ENCODE measurements at places on chromosomes 2 and 18.
A peak's percentile ranks its signal among the peaks of the same experiment; 100 is the strongest.

GRCh38 chr2:229342376-229342775 lies 71.3 kb upstream of the PID1 start:
- DNase-seq: peak; percentile 1

DNA sequence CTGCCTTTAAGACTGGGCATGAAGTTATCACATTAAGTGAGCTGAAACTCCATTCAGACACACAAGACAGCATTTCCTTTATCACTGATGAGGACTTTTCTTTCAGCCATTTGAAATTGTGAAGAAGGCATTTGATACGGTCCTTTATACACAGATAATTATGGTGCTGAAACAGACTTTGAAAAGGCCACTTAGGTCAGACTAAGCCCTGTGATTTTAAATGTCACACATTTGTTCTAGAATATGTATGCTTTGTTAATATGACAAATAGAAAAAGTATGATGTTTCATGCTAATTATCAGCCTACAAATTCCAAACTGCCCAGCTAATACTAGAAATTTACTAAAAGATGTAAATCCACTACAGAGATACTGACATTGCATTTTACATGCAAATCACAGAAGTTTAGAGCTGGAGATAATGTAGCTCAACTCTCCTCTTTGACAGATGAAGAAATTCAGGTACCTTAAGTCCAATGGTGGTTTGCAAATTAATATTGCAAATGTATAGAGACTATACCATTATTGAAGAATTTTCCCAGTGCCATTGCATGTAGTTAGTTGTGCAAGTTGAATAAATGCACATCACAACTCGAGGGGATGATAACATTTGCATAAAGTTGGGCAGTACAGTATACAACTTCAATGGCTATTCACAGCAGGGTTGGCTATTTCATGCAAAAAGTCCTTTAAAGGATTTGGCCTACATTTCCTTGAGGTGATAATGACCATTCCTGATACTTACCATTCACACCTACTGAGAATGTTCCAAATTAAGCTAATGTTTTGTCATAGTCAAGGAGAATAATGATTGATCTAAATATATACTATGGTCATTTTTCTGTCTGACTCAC lies 175.2 kb downstream of the UPP2 start:
- no peak for DNase-seq

GRCh38 chr2:47536696-47537095 lies 133.7 kb downstream of the MSH2 start:
- DNase-seq: no peak

- DNase-seq: no peak
Measured at GRCh38 chr2:82839036-82839435, 1620.0 kb downstream of the SUCLG1 start.

- peak; percentile 85 for DNase-seq
Measured at GRCh38 chr2:21256006-21256405, 132.2 kb downstream of the TDRD15 start.

DNA sequence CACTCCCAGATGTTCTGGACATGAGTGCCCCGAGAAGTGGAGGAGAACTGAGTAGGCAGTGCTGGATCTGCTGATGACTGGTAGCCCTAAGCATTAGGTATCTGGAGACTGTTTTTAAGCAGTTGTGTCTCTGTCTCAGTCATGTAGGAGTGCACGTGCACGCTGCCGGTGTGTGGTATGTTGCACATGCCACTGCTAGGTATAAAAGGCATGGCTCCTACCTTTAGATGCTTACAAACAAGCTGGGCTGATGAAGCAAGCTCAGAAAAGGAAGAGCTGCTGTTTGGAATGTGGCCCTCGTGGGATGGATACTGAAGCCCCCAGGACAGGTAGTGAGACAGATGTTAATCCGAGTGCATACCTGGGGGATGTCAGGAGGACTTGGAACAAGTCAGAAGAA lies 49.1 kb downstream of the HK2 start:
- no peak for DNase-seq

DNA sequence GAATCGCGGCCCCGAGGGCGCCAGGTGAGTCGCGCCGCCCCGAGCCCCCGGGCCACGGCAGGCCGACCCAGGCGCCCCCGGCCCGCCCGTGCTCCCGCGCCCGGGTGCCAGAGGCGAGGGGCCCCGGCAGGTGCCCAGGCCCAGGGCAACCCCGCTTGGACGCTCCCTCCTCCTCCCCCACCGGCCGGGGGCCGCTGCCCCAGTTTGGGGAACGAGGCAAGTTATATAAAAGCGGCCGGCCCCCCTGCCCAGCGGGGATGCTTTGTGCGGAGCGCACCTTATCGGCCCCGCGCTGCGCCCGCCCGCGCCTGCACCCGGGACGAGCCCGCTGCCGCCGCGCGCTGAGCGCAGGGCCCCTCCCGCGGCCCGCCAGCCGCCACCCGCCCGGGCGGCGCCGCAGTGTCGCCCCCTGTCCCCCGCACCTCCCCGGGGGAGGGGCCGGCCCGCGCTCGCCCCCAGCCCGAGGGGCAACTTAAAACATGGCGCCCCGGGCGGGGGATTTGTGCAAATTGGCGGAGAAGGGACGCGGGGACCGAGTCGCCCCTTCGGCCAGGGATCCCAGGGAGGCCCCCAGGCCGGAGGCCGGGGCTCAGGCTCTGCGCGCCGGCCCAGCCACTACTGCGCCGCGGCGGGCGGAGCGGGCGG lies 639 bp downstream of the EPB41L3 start:
- DNase-seq: no peak

- DNase-seq: peak; percentile 19
Measured at GRCh38 chr2:188369365-188369764, 77.7 kb downstream of the GULP1 start.

DNA sequence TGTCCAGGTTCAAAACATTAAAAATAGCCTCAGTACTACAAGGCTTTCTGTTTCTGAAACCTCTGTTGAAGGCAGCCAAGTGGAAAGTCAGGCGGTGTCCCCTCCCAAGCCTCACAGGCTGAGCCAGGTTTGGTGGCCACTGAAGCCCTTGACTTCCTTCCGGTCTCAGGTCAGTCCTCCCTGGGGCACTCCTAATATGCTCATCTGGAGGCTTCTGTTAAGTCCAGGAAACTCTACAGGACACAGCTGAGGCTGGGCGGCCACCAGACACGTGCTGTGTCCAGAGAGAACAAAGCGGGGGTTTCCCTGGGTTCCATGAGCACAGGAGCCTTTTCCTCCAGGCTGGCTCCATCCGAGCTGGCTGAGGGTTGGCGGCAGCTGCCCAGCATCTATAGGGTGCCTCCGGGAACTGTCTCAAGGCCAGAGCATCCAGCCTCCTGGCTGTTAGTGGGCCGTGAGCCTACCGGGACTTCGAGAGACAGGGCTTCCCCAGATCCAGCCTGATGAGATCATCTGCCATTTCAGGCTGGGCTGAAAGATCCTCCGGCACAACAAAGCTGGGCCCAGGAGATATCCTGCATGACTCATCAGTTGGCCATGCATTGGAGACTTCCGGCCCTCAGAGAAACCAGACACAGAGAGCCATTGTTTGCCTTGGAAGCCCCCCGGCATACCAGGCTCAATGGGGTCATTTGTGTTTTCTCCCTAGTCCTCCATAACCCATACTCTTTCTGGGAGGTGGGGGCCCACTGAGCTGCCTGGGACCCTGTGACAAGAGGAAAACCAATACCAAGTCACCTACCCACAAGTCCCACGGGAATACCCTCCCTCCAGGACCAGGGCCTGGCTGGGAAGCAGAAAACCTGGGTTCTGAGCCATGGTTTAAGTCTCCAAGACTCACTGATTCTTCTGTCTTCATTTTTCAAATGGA lies 71.7 kb downstream of the HS1BP3 start:
- DNase-seq: no peak

GRCh38 chr2:104050656-104051242 lies 803.2 kb upstream of the POU3F3 start:
- DNase-seq: no peak

DNA sequence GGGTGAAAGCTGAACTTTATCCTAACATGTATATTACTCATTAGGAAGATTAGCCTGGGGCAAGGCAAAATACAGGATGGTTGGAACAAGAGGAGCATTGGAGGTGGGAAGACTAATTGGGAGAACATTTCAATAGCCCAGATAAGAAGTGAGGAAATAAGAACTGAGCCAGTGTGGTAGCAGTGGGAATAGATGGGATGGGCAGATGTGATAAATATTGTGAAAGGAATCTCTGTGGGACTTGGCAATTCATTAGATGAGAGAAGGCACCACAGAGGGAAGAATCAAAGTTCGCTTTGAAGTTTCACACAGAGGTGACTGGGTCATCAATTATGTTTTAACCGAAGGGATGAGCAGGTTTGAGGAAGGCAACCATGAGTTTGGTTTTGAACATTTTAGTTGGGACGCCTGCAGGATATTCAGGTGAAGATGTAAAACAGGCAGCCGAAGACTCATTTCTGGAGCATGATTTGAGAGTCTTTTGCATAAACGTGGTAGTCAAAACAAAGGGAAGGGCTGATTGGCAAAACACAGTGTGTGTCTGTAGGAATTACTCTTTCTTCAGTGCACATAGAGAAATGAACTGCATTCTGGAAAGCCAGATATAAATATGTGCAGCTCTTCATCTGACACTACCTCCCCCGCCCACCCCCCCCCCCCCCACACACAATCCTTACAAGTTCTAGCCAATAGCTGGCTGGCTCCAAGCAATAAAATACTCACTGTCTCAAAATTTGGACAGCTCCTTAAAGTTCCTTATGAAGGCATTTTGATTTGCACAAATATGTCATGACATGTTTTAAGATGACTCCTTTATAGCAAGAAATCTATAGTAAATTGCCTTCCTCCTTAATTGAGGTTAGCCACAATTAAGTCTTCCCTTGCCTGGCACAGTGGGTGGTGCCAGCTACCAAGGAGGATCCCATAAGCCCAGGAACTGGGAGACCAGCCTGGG lies 1.9 kb upstream of the SLC1A4 start:
- DNase-seq: peak; percentile 19

GRCh38 chr2:98935777-98936352 lies at the start of gene CRACDL:
CRACDL (minus strand) TSS chr2:98936225; CDS start chr2:98846800, 89,425 bp downstream.
- DNase-seq: no peak

- no peak for DNase-seq
Measured at GRCh38 chr2:62736899-62737559, 31.5 kb downstream of the EHBP1 start.

DNA sequence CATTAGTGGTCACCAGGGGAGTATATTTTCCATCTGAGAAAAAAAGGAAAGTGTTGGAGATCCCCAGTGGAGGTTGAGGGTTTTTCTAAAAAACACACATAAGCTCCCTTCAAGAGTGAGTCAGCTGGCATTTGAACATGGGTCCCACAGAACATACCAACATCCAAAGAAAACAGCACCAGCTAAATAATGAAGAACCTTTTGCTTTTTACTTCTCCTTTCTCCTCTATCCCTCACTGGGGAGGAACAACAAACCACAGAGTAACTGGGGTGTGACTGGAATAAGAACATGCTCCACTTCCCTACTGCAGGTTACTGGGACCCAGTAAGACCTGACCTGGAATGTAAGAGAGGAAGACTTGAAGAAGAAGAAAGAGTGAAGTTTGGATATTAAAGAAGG lies 56.5 kb upstream of the RAPH1 start:
- DNase-seq: no peak

GRCh38 chr18:6682437-6683111 lies 46.9 kb upstream of the ARHGAP28 start:
- DNase-seq: no peak

- DNase-seq: peak; percentile 22
Measured at GRCh38 chr2:86000131-86000937, 105.4 kb downstream of the POLR1A start.

DNA sequence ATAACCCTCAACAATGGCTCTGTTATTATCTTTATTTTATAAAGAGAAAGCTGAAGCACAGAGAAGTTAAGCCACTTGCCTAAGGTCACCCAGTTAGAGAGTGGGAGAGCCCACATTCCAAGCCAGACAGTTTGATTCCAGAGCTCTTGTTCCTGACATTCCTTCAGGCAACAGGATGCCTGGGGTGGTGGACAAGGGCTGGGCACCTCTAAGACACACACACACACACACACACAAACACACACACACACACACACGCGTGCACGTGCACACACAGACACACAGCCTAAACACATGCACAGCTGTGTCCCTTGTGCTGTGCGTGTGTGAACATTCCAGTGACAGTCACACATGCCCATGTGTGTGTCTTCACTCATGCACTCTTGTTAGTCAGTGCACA lies 26.4 kb downstream of the CELF4 start:
- DNase-seq: no peak

DNA sequence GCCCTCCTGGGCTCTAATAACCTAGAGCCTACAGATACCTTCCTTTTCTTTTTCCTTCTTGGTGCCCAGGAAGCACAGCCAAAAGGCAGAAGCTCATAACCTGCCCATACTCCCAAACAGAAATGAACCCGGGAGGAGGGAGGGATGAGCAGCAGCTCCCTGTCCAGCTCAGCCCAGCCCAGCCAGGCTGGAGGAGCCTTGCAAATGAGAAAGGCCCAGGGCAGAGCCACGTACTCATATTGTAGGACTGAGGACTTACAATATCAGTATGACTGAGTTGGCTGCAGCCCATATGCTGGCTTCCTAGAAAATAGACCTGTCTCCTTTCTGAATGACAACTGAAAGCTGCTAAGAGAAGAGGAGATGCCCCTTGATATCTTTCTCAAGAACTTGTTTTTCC lies 21.7 kb downstream of the PKDCC start:
- no peak for DNase-seq

- DNase-seq: peak; percentile 57
Measured at GRCh38 chr2:131673400-131674173, 145.9 kb downstream of the CCDC74A start.

GRCh38 chr18:21820033-21820810 lies 79.6 kb downstream of the MIB1 start:
- DNase-seq: peak; percentile 28

GRCh38 chr2:52210611-52211010 lies 1178.7 kb upstream of the NRXN1 start:
- DNase-seq: no peak

DNA sequence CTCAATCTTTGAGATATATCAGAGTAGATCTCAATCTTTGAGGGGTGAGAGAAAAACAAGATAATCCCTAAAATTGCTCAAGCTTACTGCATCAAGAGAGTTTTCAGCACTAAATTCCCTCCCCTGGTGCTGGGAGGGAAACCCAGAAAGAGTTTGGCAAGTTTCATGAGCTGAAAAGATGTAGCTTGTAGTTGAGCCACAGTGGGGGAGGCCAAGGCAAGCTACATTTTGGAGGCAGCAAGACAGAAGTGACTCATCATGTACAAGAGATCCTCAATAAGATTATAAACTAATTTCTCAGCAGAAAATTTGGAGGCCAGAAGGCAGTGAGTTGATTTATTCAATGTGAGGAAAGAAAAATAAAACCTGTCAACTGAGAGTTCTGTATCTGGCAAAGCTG lies 308.2 kb downstream of the PIEZO2 start:
- no peak for DNase-seq

DNA sequence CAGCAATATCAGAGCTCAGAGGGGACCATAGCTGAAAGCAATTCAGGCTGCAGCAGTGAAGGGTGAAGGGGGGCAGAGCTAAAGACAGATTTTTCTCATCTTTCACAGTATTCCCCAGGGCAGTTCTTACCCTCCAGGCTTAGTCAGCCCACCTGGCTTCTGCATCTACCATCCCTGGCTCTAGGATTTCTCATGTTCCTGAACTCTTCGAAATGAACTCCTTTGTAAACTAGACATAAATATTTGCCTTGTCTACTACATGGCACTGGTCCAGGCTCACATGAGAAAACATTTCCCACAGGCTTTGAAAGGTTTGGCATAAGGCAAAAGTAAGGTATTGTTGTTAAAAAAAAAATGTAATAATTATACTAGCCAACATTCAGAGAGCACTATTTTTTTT lies 23.6 kb upstream of the NEB start:
- DNase-seq: no peak

GRCh38 chr2:136362676-136363390 lies 244.9 kb upstream of the CXCR4 start:
- no peak for DNase-seq

- DNase-seq: no peak
Measured at GRCh38 chr18:14097761-14098160, 34.5 kb downstream of the ZNF519 start.

- DNase-seq: no peak
Measured at GRCh38 chr2:211408483-211408891, 852.1 kb downstream of the CPS1 start.

All from AML-193 (cell line).